ENCODE measurements at places on chromosomes 16 and 17. TPM values are rescaled to one million over a fixed set of nuclear protein-coding genes. Genes with fewer than 3 reads are reported as not detected.

Gene GGT6
- 0.12 TPM for total RNA-seq

Gene TEFM
- total RNA-seq = 7.4 TPM

Gene CHD9NB
- total RNA-seq = 0.35 TPM

Gene OR3A3
- total RNA-seq = not detected

DNA sequence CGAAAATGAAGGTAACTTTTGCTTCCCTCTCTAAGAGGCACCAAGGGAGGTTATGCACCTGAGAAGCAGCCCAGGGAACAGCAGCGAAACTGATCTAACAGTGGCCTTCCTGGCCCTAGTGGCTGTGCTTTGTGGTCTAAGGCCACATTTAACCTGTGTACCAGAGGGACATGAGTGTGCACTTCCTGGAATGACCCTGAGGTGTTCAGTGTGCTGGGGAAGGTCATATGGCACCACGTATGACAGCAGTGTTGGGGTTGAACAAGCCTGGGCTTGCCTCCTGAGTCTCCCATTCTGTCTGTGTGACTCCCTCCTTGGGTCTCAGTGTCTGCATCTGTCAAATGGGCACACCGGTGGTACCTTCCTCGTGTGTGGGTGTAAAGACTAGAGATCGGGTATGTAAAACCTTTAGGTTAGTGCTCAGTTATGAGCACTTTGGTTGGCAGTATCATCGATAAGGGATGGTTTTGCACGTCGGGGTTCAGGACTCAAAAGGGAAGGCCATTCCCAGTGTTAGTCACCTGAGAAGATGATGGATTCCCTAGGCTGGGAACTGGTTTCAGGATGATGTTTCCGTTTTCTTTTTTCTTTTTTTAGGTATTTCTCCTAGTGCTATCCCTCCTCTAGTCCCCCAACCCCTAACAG is 31.9 kb downstream of the PLCG2 start:
- H3K27ac ChIP-seq = no peak overlapping the region
- H3K4me3 ChIP-seq = no peak overlapping the region
- H3K36me3 ChIP-seq = no peaks in the 10 kb centered on the region
- no peak for DNase-seq

DNA sequence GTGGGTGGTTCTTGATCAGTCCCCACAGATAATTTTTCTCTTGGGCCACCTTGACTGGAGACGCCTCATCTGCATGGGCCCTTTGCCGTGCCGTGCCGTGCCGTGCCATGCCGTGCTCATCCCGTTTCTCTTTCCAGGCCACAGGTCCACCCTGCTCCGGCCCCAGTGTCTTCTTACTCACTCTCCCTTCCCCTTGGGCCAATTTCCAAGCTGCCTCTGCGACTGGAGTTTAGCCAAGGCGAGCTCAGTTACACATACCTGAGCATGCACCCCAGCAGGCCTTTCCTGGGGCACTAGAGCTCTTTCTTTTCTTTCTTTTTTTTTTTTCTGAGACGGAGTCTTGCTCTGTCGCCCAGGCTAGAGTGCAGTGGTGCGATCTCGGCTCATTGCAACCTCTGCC is 40.5 kb upstream of the MGAT5B start:
- no peak overlapping the region for H3K27ac ChIP-seq
- no peak for DNase-seq
- no peak overlapping the region for H3K4me3 ChIP-seq
- no peaks in the 10 kb centered on the region for H3K36me3 ChIP-seq
- H3K27me3 ChIP-seq = no peaks in the 10 kb centered on the region

DNA sequence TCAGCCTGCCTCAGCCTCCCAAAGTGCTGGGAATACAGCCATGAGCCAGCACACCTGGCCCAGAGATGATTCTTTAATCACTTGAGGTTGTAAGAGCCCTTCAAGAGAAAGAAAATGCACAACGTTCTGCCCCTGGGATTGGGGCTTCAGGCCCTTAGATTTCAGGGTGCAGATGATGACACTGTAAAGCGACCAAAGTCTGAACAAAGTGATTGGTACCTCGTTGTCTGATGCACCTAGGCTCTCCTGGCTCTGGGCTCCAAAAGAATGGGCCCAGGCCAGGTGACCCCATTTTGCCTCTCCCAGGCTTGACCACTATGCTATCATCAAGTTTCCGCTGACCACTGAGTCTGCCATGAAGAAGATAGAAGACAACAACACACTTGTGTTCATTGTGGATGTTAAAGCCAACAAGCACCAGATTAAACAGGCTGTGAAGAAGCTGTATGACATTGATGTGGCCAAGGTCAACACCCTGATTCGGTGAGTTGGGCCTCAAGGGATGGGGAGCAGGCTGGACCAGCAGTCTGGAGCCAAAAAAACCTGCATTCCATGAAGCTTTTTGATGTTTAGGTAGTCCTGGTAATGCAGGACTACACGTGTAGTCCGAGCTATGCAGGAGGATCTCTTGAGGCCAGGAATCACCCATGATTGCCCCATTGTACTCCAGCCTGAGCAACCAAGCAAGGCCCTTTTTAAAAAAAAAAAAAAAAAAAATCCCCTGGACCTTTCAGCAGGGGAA is 2.8 kb downstream of the RPL23A start:
- H3K27ac ChIP-seq = no peak overlapping the region
- peaks cover 35% of the 10 kb centered on the region for H3K36me3 ChIP-seq
- peaks cover 23% of the 10 kb centered on the region for H3K4me1 ChIP-seq
- H3K4me3 ChIP-seq = no peak overlapping the region
- no peaks in the 10 kb centered on the region for H3K27me3 ChIP-seq

All from right lobe of liver (tissue), 6 donors.